Glutamatergic neuron (in vitro differentiated cells): ENCODE measurements at places on chromosomes 11 and 22.
A peak's percentile ranks its signal among the peaks of the same experiment; 100 is the strongest.

GRCh38 chr11:69470793-69471728, 10.4 kb upstream of the LINC01488 start:
- no peak for DNase-seq

GRCh38 chr11:57761301-57762234, at the start of gene CTNND1:
TSS of gene CTNND1 (plus strand) at chr11:57761802. CDS start at chr11:57791479, 29,677 bp downstream.
- peak; percentile 76 for DNase-seq

DNA sequence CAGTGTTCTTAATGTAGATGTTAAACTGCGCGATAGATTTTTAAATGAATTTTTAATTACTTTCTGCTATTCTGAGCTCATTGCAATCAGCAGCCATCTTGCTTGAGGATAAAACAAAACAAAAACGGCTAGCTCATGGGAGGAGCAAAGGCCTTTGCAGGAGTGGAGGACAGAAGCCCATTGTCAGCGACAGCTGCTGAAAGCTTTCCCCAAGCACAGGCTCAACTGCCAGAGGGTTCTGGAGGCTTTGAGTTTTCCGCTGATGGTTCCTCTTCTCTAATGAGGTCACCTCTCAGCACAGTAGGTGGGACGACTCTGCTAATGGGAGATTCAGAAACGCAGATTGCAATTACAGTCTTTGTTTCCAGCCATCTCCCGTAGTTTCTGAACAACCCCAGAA, 167.1 kb upstream of the TTC12 start:
- DNase-seq: peak; percentile 72

- no peak for DNase-seq
These were observed 76.6 kb upstream of the RASSF10 start for GRCh38 chr11:12932485-12932884.

- DNase-seq: peak; percentile 68
These were observed 912 bp downstream of the KREMEN1 start for GRCh38 chr22:29073618-29074275.

DNA sequence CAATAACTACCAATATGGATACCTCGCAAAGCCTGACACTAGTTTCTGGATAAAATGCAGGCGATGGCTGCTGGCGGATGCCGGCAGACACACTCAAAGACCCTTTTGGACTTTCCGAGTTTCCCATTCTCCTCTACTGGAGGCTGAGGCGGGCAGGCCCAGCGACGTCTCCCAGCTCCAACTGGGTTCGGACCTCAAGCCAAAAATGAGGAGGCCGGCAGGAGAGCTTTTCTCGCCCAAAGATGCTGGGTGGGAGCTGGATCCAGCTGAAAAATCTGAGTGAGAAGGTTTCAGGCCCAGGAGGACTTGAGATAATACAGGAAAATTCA, 428 bp upstream of the FEZ1 start:
- DNase-seq: no peak

DNA sequence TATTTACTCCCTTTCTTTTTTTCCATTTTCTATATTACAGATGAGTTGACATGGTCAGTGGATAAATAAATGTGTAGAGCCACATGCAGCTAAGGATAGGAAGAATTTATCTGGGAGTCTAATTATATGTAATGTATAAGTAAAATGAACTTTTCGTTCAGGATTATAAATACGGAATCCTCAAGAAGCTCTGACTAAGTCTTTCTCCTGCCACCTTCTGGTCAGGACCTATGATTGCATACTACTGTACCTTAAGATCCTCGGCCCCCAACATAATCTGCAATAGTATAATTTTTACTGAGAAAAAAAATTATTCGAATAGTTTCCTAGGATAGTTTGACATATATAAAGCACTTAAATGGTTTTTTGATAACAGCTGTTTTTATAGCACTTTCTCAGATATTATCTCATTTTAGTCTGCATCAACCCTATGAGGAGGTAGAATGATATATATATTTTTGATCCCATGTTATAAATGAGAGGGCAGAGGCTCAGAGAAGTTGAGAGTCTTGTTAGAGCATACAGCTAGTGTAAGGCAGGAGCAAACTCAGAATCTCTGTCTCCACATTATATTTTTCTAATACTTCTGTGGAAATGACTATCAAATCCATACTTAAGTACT, 36.1 kb downstream of the CCDC90B start:
- no peak for DNase-seq

DNA sequence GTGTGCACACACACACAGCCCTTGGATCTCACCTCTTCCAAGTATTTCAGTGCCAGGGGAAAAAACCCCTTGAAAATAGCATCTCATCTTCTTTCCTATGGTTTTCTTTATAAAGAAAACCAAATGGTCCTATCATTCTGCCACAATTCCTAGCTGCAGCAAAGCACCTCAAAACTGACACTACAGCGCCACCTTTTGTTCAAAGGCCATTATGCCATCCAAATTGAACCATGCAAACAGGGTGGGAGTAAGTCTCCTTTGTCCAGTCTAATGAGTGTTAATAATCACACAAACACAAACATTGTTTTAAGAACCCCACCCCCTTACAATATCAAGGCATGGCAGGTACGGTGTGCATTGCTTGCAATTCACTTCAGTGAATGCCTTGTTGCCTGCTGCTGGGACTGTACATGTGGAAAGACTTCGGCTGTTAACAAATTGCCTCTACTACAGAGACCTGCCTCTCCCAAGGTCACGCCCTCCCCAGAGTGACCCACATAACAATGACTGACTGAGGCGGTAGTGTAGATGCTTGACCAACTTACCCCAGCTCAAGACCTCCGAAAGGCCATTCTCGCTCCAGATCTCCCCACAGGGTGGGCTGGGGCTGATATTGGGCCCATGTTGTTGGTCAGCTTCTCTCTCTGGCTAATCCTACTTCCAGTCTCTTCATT, 31.7 kb downstream of the FAM181B start:
- peak; percentile 56 for DNase-seq

- DNase-seq: peak; percentile 31
These were observed 952 bp downstream of the YAP1 start for GRCh38 chr11:102111011-102111786.

DNA sequence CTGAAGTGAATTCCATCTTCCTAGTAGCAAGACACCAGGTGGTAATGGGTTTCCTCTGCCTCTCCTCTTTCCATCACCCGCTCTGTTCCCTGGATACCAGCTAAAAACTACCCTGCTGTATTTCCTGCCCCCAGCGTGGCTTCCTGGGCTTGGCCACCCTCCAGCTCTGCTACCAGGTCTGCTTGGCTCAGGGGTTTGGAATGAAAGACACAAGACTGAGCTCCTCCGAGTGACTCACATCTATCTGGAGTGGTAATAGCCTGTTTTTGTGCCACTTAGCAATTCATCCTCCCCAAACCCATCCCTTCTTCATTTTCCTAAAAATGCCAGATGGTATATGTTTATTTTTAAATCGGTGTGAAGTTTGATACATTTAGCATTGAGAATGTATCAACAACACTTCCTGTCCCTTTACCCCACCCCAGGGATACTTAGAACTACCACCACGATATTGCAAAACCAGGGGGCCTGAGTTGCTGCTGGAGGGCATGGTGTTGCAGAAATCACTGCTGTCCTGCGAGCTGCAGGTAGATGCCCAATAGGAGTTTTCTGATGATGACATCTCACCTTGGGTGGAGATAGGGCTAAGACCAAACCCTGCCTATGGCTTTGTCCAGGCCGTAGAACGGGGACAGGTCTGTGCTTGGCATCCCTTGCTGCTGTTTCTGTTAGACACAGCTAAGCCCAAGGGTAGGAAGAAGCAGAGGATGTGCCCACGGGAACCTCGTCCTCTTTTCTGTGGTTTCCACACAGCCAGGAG, 7.5 kb upstream of the MICAL3 start:
- no peak for DNase-seq

- peak; percentile 10 for DNase-seq
These were observed 5.5 kb downstream of the UNC93B1 start for GRCh38 chr11:67998150-67999045.

- peak; percentile 71 for DNase-seq
These were observed 4.3 kb upstream of the CCND1 start for GRCh38 chr11:69636512-69637197.

GRCh38 chr11:86623041-86623621, 49.3 kb downstream of the ME3 start:
- DNase-seq: no peak

DNA sequence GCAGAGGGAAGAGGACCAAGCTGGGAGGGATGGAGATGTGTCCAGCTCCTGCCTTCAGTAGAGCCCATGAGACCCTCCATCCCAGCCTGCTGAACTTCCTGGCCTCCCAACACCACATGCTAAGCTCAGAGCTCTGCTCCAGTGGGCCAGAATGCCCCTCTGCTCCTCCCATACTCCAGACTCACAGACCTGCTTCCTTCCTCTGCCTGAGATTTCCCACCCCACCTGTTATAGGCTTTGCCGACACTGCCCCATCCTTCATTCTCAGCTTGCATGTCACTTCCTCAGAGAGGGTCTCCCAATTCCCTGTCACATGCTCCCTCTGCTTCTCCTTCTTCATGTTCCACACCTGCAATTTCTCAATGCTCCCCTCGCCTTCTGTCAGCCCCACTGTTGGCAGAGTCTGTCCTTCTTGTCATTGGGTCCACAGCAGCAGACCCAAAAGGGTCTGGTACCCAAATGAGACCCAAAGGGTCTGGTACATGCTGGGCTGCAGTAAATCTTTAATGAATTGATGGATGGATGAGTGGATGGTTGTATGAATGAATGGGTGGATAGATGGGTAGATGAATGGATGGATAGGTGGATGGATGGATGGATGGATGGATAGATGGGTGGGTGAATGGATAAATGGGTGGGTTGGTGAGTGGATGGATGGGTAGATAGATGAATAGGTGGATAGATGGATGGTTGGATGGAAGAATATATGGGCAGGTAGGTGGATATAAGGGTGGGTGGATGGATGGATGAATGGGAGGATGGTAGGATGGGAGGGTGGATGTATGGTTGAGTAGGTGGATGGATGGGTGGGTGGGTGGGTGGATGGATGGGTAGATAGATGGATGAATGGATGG, 105.3 kb upstream of the FGF3 start:
- no peak for DNase-seq

DNA sequence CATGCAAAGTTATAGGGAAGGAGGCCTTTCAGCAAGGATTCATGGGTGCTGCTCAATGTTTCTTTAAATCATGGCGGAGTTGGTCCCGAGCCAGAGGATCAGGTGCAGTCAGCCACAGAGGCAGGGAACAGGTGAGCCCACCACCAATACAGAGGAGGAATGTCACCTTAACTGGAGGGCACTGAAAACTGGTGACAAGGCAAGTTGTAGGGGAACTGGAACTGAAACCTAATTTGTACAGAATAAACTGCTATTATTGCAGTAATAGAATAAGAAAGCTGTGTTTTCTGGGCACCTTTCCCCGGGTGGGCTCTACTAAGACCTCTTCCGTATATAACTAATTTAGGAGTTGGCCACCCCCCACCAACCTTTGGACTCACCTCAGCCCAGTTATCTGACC, 296.0 kb upstream of the NARS2 start:
- DNase-seq: no peak

GRCh38 chr11:131460931-131461330, 90.5 kb downstream of the NTM start:
- DNase-seq: no peak

- DNase-seq: no peak
These were observed 4.2 kb downstream of the ZP1 start for GRCh38 chr11:60871378-60872061.

DNA sequence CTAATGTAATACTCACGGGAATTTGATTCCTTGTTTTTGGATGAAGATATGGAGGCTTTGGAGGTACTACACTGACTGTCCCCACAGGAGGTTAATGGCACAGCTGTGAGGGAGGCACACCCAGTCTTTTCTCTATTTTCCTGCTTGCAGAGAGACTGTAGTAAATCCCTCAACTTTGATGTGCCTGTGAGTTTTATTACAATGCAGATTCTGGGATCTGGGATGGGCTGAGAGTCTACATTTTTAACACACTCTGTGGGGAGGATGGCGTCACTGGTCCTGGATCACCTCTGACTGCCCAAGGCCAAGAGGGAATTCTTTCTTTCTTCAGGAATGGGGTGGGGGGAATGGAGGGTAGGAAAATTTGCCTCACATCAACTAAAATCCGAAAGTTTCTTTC, 80.2 kb upstream of the NTM start:
- no peak for DNase-seq

- DNase-seq: peak; percentile 83
These were observed 15.9 kb downstream of the RHOG start for GRCh38 chr11:3824714-3825472.

- no peak for DNase-seq
These were observed 9.2 kb upstream of the RRP7A start for GRCh38 chr22:42528591-42529307.

DNA sequence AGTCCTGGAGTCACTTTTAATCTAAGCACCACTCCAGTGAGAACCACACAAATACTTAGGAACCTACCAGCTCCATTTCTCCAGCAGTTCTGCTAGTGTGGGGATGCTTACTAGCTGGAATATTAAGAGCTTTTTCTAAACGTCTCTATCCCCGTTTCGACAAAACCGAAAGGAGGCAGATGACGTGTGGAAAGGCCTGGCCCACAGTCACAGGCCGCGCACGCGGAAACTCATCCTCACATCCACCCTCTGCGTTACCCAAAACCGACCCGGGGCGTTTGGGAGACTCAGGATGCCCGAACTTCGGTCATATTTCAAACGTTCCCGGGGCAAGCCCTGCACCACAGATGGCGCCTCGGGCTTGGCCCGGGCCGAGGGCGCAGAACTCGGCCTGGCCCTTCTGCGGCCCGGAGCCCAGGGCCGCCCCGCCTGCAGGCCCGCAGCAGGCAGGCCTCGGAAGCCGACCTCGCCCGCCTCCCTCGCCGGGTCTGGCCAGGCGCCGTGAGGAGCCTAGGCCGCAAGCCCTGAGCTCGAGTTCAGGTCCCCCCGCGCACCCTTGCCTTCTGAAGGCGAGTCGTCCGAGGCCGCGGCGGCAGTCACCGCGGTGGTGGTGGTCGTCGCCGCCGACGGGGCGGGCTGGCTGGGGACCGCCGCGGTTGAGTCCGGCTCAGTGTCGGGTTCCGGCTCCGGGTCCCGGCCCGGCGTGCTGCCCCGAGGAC, 473 bp downstream of the FNBP4 start:
- peak; percentile 41 for DNase-seq

- peak; percentile 35 for DNase-seq
These were observed 2.6 kb downstream of the C11orf21 start for GRCh38 chr11:2298795-2299761.

DNA sequence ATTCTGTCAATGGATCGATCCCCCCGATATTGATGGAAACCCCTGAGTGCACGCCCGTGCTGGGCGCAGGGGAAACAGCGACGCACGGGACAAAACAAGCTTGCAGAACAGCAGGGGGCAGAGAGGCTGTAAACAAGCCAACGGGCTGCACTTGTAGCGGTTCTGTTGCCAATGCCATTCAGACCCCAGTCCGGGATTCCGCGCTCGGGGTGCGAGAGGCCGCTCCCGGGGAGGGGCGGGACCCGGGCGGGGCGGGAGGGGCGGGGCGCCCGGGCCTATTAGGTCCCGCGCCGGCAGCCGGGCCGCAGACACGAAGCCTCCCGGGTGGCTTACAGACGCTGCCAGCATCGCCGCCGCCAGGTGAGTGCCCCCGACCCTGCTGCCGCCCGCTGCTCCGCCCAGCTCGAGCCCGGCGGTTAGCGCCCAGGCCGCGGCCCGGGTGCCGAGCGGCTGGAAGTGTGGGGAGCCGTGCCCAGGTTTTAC, at the start of gene BIK:
Gene BIK, plus strand, starts transcription at position 307 of the 483 bp plus-strand sequence. CDS start 13,273 bp downstream, outside the sequence.
- peak; percentile 64 for DNase-seq

GRCh38 chr11:12026331-12027211, 18.1 kb upstream of the DKK3 start:
- DNase-seq: no peak

- no peak for DNase-seq
These were observed 537.1 kb upstream of the ANO3 start for GRCh38 chr11:25794804-25795203.

- no peak for DNase-seq
These were observed 6.4 kb downstream of the CABP2 start for GRCh38 chr11:67516806-67517205.

GRCh38 chr11:12539572-12539971, 134.6 kb upstream of the TEAD1 start:
- DNase-seq: no peak
